ENCODE measurements at places on chromosomes 6 and 20. TPM values are rescaled to one million over a fixed set of nuclear protein-coding genes. Genes with fewer than 3 reads are reported as not detected.

Gene ID4
- total RNA-seq: 5.3 TPM

Gene PRICKLE4
- total RNA-seq: 1.8 TPM

Gene PRSS35
- 0.11 TPM for total RNA-seq

Gene CDH26
- 0.27 TPM for total RNA-seq

Gene BNIP5
- 4.7 TPM for total RNA-seq

Gene THBD
- 6.3 TPM for total RNA-seq

Gene PDCD2
- 61.5 TPM for total RNA-seq

Gene FAM217A
- total RNA-seq: not detected

Gene PACSIN1
- 0.37 TPM for total RNA-seq

Gene EYA4
- total RNA-seq: not detected

Gene SCRT2
- total RNA-seq: not detected

Gene OPRM1
- total RNA-seq: not detected

Gene GABRR2
- total RNA-seq: 0.48 TPM

Gene HTR1E
- total RNA-seq: not detected

Gene DNAAF9
- 4.0 TPM for total RNA-seq

Gene ZNF334
- 1.6 TPM for total RNA-seq

Gene TBXT
- not detected for total RNA-seq

Gene SLC52A3
- total RNA-seq: 15.6 TPM

DNA sequence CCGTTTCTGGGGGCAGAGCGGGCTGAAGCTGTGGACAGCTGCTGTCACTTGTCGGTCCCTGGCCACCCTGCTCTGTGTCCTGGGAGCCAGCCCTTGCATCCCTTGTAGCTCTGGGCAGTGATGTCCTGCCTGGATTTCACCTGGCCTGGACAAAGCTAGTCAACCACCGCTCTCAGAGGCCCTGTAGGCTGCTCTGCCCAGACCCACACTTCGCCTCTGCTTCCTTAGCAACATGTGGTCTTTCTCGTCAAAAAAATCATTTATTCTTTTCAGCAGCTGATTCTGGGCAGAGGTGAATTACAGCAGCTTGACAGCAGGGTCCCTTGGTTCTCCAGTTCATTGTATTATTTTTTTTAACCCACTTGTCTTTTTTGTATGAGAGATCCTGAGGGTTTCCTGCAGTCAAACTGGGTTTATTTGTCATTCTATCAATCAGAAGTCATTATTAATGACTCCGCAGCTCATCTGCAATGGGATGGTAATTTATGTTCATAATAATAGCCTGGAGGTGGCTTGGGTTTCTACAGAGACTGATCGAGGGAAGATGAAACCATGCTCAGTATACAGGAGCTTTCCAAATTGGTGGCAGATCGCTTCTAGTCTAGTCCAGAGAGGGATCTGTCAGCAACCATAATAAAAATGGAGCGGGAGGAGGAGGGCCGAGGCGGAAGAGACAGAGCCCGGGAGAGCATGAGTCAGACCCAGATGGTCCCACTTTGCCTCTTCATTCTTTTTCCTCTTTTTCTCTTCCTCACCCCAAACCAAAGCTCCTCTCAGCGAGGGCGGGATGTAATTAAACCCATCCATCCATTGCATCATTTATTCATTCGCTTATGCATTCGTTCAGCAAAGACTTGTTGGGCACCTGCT lies 22.4 kb downstream of the EDN3 start:
- H3K4me3 ChIP-seq: no peak overlapping the region
- H3K27me3 ChIP-seq: no peaks in the 10 kb centered on the region
- no peaks in the 10 kb centered on the region for H3K4me1 ChIP-seq
- no peak overlapping the region for H3K27ac ChIP-seq
- H3K36me3 ChIP-seq: no peaks in the 10 kb centered on the region
- DNase-seq: no peak

DNA sequence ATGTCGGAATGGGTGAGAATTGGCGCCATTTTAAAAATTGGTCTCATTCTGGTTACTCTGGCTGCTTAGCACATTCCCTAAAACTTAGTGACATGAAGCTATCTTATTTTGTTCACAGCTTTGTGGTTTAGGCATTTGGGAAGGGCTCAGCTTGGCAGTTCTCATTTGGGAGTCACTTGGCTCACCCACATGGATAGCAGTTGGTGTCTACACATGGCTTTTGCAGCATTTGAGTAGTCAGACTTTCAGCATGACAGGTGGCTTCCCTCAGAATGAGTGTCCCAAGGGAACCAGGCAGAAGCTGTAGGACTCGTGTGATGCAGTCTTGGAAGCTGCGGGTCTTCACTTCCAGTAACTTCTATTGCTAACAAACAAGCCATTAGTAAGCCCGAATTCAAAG lies 64.6 kb downstream of the UST start:
- no peaks in the 10 kb centered on the region for H3K4me1 ChIP-seq
- no peaks in the 10 kb centered on the region for H3K36me3 ChIP-seq
- DNase-seq: no peak
- no peak overlapping the region for H3K27ac ChIP-seq

- H3K27ac ChIP-seq: no peak overlapping the region
- no peaks in the 10 kb centered on the region for H3K27me3 ChIP-seq
- DNase-seq: no peak
- H3K36me3 ChIP-seq: no peaks in the 10 kb centered on the region
Measured at GRCh38 chr6:12767016-12767415, 50.4 kb downstream of the PHACTR1 start.

DNA sequence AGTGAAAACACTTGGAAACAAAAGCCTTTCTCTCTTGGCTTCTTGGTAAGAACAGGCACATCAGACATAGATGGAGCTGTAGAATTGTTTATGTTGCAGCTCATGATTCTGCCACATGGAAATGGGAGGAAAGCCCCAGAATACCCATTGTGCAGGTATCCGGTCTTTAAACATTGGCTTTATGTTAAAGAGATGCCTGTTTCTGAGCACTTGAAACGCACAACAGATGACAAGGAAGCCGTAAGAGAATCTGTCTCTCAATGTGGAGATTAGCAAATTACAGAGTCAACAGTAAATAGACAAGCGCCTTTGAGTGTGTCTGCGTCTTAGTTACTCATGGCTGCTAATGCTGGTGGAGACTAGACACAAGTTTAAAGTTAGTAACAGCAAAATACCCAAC lies 10.5 kb downstream of the TNFAIP3 start:
- H3K27ac ChIP-seq: no peak overlapping the region
- DNase-seq: no peak
- no peaks in the 10 kb centered on the region for H3K27me3 ChIP-seq

- H3K4me3 ChIP-seq: no peak overlapping the region
- no peak overlapping the region for H3K27ac ChIP-seq
- H3K4me1 ChIP-seq: no peaks in the 10 kb centered on the region
- no peaks in the 10 kb centered on the region for H3K27me3 ChIP-seq
Measured at GRCh38 chr6:148440877-148441453, 98.3 kb downstream of the SASH1 start.

- H3K27me3 ChIP-seq: no peaks in the 10 kb centered on the region
- DNase-seq: no peak
- no peak overlapping the region for H3K27ac ChIP-seq
Measured at GRCh38 chr6:89708316-89708715, 69.8 kb upstream of the LYRM2 start.

DNA sequence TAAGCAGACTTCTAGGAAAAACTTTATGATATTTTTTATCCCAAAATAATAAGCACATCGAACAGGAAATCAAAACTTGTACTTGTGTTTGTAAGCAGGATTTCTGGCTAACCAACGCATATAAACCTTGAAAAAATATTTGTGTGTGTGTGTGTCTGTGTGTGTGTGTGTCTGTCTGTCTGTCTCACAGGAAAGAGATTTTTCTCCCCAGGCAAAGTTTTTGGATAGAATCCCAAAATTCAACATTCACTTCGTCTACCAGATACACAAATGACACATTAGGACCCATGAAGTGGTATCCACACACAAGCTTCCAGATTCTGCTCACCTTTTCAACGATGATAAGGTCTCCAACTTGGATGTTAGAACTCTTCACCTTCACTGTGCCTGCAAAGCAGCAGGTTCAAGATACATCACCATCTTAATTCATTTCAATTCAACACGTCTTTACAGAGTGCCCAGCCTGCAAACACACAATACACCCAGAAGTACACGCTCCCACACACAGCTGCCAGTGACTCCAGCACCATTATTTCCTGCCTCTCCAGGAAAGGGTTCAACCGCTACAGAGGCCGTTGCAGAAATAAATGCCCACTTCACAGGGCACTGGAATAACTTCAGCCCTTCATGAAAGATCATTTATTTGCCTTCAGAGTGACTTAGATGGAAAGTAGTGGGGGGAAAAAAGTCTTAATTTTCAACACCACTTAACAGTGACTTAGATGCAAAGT lies 70.9 kb downstream of the ATP9A start:
- H3K27ac ChIP-seq: no peak overlapping the region
- no peaks in the 10 kb centered on the region for H3K4me1 ChIP-seq
- no peaks in the 10 kb centered on the region for H3K27me3 ChIP-seq
- H3K4me3 ChIP-seq: no peak overlapping the region
- no peak for DNase-seq
- H3K36me3 ChIP-seq: no peaks in the 10 kb centered on the region

DNA sequence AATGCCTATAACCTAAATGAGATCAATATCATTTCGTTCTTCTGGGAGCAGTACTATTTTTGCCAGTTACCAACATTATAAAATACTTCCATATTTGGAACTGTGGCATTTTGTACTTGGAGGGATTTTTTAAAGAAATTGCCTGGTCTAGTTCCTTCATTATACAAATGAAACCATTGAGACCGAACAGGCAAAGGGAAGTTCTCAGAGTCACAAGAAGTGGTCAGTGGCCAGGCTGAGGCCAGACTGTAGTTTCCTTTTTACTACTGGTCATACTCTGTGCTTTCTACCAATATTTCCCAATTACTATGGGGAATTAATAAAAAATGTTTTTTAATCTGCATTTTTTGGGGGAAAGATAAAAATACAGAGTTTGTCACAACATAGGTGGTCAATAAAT lies 332.0 kb downstream of the NRN1 start:
- H3K4me1 ChIP-seq: no peaks in the 10 kb centered on the region
- H3K27ac ChIP-seq: no peak overlapping the region
- no peaks in the 10 kb centered on the region for H3K36me3 ChIP-seq
- H3K4me3 ChIP-seq: no peak overlapping the region

GRCh38 chr20:47655635-47656034 lies 129.6 kb downstream of the SULF2 start:
- peaks cover 5% of the 10 kb centered on the region for H3K36me3 ChIP-seq
- no peaks in the 10 kb centered on the region for H3K27me3 ChIP-seq
- DNase-seq: no peak
- no peak overlapping the region for H3K4me3 ChIP-seq
- H3K4me1 ChIP-seq: no peaks in the 10 kb centered on the region

GRCh38 chr6:36079601-36080000 lies 50.7 kb upstream of the MAPK13 start:
- DNase-seq: no peak
- no peak overlapping the region for H3K27ac ChIP-seq
- H3K27me3 ChIP-seq: no peaks in the 10 kb centered on the region
- H3K36me3 ChIP-seq: peaks cover 3% of the 10 kb centered on the region
- H3K4me1 ChIP-seq: no peaks in the 10 kb centered on the region

DNA sequence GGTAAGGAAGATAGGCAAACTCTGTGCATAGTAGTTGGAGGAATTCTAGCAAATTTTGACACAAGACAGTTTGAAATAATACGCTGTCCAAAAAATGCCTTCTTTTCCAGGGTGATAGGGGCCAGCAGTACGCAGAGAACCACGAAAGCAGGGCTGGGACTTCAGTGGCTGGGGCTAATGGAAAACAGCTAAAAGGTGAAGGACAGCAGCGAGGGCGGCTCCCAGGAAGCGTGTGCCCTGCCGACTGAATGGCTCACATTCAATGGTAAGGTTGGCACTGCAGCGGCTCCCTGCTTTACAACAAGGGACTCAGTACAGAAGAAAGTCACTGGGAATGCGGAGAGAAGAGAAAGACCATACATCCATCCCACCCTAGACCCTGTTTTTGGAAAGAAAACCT lies 131.1 kb downstream of the MYLK4 start:
- no peaks in the 10 kb centered on the region for H3K27me3 ChIP-seq
- no peak for DNase-seq
- H3K27ac ChIP-seq: no peak overlapping the region
- no peaks in the 10 kb centered on the region for H3K36me3 ChIP-seq
- H3K4me3 ChIP-seq: no peak overlapping the region

- no peaks in the 10 kb centered on the region for H3K4me1 ChIP-seq
- H3K27me3 ChIP-seq: no peaks in the 10 kb centered on the region
- H3K4me3 ChIP-seq: no peak overlapping the region
- no peak for DNase-seq
- H3K36me3 ChIP-seq: no peaks in the 10 kb centered on the region
- no peak overlapping the region for H3K27ac ChIP-seq
Measured at GRCh38 chr20:1301031-1301529, 27.9 kb downstream of the SDCBP2 start.

GRCh38 chr20:58702859-58703648 lies 10.5 kb downstream of the NPEPL1 start:
- no peaks in the 10 kb centered on the region for H3K27me3 ChIP-seq
- H3K36me3 ChIP-seq: no peaks in the 10 kb centered on the region
- H3K27ac ChIP-seq: no peak overlapping the region
- H3K4me1 ChIP-seq: no peaks in the 10 kb centered on the region
- no peak overlapping the region for H3K4me3 ChIP-seq

DNA sequence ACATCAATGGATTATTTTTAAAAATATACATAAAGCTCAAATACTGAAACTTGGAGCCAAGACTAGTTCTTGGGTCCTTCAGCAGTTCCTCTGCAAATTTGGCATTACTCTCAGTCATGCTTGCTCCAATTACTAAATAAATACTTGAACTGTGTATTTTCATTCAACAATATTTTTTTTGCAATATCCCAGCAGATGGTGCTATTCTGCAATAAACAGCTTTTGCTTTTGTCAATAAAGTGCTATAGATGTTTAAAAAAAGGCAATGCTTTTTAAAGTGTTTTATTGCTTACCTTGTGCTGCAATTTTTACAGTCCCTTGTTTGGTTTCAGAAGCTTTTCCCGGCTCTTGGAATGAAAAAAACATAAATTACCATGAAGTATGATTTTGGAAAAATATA lies 243.4 kb downstream of the TRDN start:
- no peak for DNase-seq
- no peaks in the 10 kb centered on the region for H3K4me1 ChIP-seq
- no peaks in the 10 kb centered on the region for H3K36me3 ChIP-seq
- H3K27me3 ChIP-seq: no peaks in the 10 kb centered on the region

- H3K27ac ChIP-seq: no peak overlapping the region
- no peak for DNase-seq
- H3K4me3 ChIP-seq: no peak overlapping the region
- no peaks in the 10 kb centered on the region for H3K4me1 ChIP-seq
- peaks cover 28% of the 10 kb centered on the region for H3K27me3 ChIP-seq
- H3K36me3 ChIP-seq: no peaks in the 10 kb centered on the region
Measured at GRCh38 chr6:37537548-37537947, 37.9 kb upstream of the CCDC167 start.

GRCh38 chr6:41489120-41489851 lies 56.9 kb upstream of the FOXP4 start:
- H3K4me3 ChIP-seq: no peak overlapping the region
- no peak for DNase-seq
- no peaks in the 10 kb centered on the region for H3K27me3 ChIP-seq
- H3K27ac ChIP-seq: no peak overlapping the region
- H3K36me3 ChIP-seq: no peaks in the 10 kb centered on the region
- no peaks in the 10 kb centered on the region for H3K4me1 ChIP-seq

- no peaks in the 10 kb centered on the region for H3K4me1 ChIP-seq
- no peak overlapping the region for H3K4me3 ChIP-seq
- peaks cover 8% of the 10 kb centered on the region for H3K27me3 ChIP-seq
Measured at GRCh38 chr6:28683945-28684538, 158.4 kb downstream of the GPX5 start.

GRCh38 chr6:101607111-101607690 lies 213.7 kb downstream of the GRIK2 start:
- no peak overlapping the region for H3K4me3 ChIP-seq
- H3K36me3 ChIP-seq: no peaks in the 10 kb centered on the region
- DNase-seq: no peak

- no peak for DNase-seq
- no peaks in the 10 kb centered on the region for H3K36me3 ChIP-seq
- no peaks in the 10 kb centered on the region for H3K27me3 ChIP-seq
- no peaks in the 10 kb centered on the region for H3K4me1 ChIP-seq
- H3K4me3 ChIP-seq: no peak overlapping the region
- H3K27ac ChIP-seq: no peak overlapping the region
Measured at GRCh38 chr6:24755279-24755678, 19.5 kb upstream of the GMNN start.
